NCI-H69 (cell line): ENCODE measurements at places on chromosomes 2 and 18.

GRCh38 chr2:140895378-140895777, 1235.4 kb downstream of the LRP1B start:
- DNase-seq, result peak; percentile 1

DNA sequence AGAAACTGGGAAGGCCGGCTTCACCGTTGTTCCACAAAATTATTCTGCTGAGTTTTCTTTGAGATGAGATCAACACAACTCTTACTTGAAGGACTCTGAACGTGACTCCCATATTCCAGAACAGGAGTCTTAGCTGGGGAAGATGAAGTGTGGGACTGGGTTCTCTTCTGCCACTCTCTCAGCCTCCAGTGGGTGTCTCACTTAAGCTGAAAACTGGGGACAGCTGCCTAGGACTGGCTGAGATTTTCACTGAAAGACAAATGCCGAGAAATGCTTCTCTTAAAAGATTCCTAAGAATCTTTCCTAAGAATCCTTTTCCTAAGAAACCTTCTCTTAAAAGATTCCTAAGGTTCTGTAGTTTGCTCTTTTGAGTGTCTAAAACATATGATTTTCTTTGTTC, 156.6 kb upstream of the LHCGR start:
- no peak for DNase-seq

DNA sequence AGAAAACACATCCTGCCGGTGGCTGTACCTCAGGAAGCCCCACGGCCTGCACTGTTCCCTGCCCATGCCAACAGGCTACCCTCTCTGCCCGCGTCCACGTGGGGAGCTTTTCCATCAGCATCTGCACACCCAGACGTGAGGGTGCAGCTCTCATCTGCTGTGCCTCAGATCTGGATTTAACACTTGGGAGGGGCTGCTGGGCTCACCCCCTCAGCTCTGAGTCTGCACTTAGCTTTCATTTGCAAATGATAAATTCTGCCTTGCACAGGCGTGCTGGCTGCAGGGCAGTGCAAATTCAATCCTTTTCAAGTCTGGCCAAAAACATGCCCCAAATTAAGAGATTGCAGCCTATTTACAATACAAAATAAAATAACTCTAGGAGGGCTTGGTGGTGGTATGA, 245.7 kb downstream of the TWIST2 start:
- no peak for DNase-seq

DNA sequence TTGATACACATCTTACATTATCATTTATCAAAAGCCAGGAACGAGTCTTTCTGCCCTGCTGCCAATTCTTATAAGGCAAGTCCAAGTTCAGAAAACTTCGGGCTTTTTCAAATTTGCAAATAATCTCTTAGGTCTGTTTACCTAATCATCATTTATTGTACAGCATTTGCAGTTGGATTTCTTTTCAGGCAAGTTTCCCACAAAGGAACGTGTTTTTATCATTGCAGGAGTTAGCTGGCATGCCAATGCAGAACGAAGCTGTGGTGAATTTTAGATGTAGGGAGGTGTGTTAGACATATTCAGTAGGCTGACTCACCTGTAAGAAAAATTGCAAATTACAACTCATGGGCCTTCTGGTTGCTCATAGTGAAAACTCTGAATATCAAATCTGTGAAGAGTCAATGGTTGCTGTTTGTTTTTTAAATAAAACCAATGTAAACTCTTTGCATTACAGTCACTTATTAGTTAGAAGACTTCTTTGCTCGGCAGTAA, 209.6 kb downstream of the SRBD1 start:
- DNase-seq, result no peak

- peak; percentile 19 for DNase-seq
Measured at GRCh38 chr18:51134721-51135120, 62.8 kb downstream of the MEX3C start.

GRCh38 chr2:118264232-118264990, 176.1 kb downstream of the INSIG2 start:
- peak; percentile 64 for DNase-seq

DNA sequence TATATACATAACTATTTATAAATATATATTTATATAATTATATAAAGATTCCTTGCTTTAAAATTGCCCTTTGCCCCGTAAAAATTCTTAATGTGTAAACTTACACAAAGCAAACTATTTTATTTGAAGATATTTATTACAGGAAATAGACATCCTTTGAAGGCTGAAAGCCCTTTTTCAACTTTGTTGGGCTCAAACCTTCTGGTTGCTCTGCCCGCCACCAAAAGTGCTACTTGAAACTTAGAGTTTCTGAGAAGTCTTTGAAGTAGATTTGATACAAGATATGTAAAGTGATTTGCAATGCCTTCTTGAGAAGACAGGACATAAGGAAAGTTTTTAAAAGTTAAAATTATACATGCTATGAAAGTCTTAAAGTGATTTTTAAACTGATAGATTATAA, 36.6 kb upstream of the METAP1D start:
- no peak for DNase-seq

GRCh38 chr2:178782236-178782635, 25.0 kb downstream of the TTN start:
- no peak for DNase-seq

- DNase-seq, result no peak
Measured at GRCh38 chr2:239167011-239167673, 233.7 kb downstream of the HDAC4 start.

- no peak for DNase-seq
Measured at GRCh38 chr18:41982942-41983660, 28.1 kb downstream of the PIK3C3 start.

- no peak for DNase-seq
Measured at GRCh38 chr2:46246790-46247189, 50.4 kb upstream of the EPAS1 start.

DNA sequence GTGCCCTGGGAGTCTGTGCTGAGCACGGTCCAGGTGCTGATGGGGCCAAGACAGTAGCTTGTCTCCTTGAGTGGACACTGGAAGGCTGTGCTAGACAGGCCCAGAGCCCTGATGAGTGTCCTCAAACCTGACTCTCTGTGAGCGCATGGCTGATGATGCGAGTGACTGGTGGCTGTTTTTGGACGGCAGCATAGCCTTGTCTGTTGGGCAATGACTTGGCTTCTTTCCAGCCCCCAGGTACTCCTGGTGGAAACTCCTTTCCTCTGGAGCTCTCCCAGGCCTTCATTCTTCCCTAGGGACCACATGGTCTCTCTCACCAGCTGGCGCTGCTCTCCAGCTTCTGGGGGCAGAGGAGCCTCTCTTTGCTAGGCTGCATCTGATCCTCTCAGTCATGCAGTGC, 207.6 kb upstream of the SMIM21 start:
- DNase-seq, result peak; percentile 72

DNA sequence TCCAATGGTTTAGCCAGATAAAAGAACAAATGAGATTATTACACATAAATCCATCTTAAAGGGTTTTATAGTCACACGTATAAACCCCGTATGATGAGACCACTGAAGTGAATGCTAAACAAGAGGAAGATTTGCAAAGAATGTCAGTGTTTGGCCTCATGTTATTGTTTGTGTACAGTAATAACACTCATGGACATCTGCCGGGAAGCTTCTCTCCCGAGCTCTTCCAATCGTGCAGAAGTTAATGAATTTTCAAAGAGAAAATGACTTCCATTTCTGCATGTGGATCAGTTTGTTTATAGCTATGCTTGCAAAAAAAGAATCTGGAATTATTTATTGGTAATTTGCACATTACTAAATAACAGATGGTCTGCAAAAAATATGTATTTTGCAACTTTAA, 88.5 kb upstream of the APCDD1 start:
- DNase-seq, result no peak

GRCh38 chr2:122329278-122329677, 573.8 kb downstream of the TSN start:
- no peak for DNase-seq

GRCh38 chr2:161782615-161783014, 158.4 kb downstream of the SLC4A10 start:
- no peak for DNase-seq

- DNase-seq, result peak; percentile 10
Measured at GRCh38 chr2:200966770-200967169, 3.3 kb upstream of the ORC2 start.

- DNase-seq, result no peak
Measured at GRCh38 chr2:131103165-131103564, 2.0 kb upstream of the PLEKHB2 start.

DNA sequence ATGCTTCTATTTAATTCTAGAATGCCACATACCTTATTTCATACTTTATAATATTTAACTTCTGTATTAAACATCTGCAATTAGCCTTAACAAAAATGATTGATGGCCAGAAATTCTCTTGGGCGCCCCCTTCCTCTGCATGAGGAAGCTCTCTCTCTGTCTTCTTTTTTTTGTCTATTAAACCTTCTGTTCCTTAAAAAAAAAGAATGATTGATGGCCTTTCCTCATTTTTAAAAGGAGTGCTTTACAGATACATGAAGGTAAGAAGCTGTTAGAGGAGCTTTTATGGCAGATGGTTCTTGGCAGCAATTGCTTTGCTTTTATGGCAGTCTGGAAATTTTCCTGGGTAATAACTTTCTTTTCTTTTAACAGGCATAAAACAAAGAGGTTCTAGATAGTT, 526.9 kb downstream of the SLC4A3 start:
- DNase-seq, result peak; percentile 12

GRCh38 chr2:86302320-86302719, 35.1 kb downstream of the REEP1 start:
- DNase-seq, result peak; percentile 19

DNA sequence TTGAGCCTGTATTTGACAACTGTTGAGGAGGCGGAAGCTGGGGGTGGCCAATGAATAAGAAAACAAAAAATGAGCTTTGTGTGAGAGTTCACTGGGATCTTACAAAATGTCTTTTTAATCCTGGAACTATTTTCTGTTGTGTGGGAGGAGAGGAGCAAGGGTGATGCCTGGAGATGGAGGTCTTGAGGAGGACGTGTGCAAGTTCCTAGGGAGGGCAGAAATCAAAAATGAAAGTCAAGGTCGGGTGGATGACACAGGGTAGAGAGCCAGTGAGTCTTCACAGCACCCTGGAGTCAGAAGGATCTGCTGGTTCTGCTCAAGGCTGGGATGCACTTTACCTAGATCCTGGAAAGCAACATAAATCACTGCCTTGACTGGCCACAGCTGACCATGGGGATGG, 180.3 kb upstream of the PKDCC start:
- DNase-seq, result no peak

DNA sequence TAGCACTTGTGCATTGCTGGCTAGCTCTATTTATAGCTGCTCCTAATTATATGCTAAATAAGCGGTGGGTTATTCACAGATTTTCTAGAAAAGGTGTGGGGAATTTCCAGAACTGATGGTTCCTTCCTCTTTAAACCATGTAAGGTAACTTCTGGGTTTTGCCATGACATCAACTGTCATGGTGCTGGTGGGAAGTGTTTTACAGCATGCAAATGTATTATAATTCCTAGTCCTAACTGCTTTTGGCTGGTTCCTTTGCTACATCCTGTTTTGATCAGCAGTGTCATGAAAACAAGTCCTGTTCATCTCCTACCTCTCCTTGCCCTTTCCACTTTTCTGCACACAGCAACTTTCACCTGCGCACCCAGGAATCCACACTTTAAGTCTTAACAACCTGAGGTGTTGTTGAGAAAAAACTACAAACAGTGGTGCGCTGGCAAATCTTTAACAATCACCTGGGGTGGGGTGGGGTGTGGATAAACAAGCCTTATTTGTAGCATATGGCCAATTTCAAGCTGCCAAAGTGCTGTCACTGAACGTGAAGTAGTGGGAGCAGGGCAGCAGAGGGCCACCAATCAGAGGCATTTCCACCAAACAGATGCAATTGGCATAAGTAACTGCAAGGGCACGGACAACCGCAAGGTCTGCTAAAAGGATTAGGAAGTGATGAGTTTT, 33.4 kb upstream of the SKOR2 start:
- DNase-seq, result peak; percentile 63

GRCh38 chr2:88897715-88898114, 206.2 kb downstream of the RPIA start:
- DNase-seq, result peak; percentile 52

GRCh38 chr2:225662101-225662500, 262.6 kb downstream of the NYAP2 start:
- no peak for DNase-seq

GRCh38 chr2:182870227-182870626, 3.8 kb upstream of the FRZB start:
- peak; percentile 72 for DNase-seq

DNA sequence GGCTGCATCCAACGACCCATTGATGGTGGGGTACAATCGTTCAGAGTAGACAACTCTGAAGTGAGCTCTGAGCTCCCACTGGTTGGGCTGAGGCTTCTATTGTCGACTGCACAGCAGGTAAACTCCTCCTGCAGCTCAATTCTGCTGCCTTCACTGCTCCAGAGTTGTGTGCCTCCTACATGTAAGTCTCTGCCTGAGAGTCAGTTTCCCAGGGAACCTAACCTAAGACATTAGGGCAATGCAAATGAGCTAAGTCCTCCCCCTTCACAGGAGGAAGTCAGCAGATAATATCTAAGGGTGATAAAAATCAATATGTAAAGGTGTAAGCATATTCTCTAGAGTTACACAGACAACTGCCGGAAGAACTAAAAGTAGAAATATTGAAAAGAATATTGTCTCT, 22.5 kb upstream of the ACYP2 start:
- peak; percentile 18 for DNase-seq

DNA sequence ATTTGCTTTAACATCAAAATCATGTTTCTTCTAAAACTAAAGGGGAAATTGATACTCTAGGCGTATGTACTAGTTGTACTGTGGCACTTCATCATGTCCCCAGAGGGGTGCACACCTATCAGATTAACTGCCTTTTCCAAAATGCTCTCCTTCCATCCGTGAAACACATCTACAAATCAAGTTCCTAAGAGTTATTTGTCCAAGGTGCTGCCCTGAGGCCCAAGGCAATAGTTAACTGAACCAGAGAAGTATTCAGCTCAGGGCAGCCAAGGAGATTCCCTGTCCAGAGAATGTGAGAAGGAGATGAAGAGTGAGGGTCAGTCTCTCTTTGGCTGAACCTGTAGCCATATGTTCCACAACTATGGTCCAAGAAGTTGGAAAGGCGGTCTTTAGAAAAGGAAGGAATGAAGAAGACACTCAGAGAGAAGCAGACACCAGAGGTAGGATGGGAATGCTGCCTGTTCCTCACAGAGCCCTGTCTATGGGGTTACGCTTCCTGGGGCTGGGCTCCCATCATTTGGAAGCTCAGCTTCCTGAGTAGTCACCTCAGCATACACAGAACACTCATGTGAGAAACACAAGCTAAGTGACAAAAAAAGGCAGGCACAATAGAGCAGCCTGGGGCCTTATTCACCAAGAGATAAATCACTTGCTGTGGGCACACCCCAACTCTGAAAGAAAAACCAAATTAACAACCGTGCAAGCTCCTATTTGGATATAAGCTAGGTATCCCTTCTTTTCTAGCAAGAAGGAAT, 55.6 kb downstream of the ANKRD44 start:
- peak; percentile 53 for DNase-seq

DNA sequence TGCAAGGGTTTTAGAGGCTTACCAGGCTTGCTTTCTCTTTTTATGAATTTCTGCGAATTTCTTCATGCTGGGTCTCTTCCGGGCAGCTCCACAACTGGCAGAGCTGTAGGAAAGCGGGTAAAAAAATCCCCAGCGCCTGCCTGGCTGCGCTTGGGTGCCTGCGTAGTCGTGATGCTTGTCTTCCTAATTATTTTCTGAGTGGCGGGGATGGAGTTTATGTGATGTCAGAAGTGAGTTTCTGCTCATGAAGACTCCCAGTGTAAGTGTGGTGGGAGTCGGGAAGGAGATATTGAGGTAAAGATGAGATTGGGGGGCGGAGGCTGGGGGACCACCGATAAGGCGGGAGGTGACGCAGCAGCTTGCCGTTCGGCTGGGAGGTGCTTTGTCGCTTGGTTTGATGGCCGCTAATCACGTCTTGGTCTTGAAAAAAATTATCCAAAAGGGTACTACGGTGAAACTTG, 229.8 kb downstream of the LDLRAD4 start:
- DNase-seq, result no peak
